ENCODE measurements at places on chromosomes 7 and 10. TPM values are rescaled to one million over a fixed set of nuclear protein-coding genes. Genes with fewer than 3 reads are reported as not detected.

The FRAT2 gene
- total RNA-seq: 12.4 TPM

The MGAM2 gene
- total RNA-seq: not detected

GRCh38 chr7:72028267-72028666 lies 383.9 kb downstream of the CALN1 start:
- DNase-seq: no peak

GRCh38 chr7:132141109-132141508 lies 435.2 kb downstream of the PLXNA4 start:
- no peak for DNase-seq

GRCh38 chr10:1255600-1256431 lies 199.6 kb downstream of the WDR37 start:
- DNase-seq: no peak

DNA sequence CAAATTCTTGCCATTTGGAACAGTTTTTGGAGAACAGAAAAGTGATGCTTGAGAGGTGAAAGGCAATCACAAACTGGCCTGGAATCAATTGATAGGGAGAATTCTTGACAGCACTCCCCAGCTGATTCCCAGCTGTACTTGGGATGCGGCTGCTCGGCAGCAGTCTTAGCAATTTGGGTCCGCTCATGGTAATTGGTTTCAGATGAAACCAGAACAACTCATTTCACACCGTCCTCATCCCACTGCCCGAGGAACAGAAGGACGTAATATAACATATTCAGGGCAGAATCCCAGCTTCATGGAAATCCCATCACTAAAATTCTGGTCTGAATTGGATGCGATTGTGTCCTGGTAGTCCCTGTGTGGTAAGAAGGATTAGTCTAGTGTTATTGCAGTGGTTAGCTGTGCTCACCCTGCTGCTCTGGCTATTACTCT lies 223.3 kb upstream of the FERD3L start:
- no peak for DNase-seq

The CPXM2 gene
- not detected for total RNA-seq

DNA sequence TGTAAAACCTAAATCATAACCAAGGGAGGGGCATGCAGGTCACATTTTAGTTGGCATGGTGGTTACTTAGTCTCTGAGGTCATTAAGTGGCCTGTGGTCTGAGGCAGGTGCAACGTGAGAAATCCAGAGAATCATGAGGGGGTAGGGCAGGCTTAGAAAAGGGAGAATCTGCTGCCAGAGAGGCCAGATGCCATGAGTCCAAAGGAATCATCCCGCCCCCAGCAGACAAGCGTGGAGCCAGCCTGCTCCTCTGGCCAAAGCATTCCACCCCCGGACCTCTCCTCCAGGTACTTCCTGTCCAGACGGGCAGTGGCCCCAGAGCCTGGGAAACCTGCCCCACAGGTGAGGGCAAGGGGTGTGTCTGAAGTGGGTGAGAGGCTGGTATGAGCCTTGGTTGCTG lies 196.4 kb upstream of the ZNF32 start:
- DNase-seq: no peak

DNA sequence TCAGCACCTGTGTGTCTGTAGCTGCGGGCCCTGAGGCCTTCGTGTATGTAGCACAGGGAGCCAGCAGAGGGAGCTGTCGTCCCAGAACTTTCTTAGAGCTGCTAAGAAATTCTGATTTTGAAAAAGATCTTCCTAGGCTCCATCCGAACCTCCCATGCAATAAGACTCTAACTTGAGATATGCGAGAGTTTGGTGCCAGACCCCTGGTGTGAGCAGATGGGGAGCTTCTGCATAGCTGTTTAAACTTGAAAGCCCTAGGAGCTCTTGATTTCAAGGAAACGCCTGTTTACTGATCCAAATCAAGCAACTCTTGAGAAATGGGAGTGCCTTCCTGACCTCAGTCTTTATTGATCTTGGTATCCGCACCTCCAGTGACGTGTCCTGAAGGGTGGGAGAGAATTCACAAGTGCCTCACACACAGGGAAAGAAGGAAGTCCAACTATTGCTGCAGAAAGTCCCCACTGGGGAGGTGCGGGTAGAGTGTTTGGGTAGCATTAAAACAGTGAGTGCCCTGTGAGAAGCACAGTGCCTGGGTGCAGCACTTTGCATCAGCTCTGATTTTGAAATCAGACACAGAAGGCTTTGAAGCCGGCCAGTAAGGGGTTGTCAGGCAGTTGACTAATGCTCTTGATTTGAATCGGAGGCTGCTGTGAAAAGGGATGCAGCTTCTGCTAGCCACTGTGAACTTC lies 66.4 kb upstream of the STRIP2 start:
- peak; percentile 74 for DNase-seq

The EIF4EBP2 gene
- 24.4 TPM for total RNA-seq

DNA sequence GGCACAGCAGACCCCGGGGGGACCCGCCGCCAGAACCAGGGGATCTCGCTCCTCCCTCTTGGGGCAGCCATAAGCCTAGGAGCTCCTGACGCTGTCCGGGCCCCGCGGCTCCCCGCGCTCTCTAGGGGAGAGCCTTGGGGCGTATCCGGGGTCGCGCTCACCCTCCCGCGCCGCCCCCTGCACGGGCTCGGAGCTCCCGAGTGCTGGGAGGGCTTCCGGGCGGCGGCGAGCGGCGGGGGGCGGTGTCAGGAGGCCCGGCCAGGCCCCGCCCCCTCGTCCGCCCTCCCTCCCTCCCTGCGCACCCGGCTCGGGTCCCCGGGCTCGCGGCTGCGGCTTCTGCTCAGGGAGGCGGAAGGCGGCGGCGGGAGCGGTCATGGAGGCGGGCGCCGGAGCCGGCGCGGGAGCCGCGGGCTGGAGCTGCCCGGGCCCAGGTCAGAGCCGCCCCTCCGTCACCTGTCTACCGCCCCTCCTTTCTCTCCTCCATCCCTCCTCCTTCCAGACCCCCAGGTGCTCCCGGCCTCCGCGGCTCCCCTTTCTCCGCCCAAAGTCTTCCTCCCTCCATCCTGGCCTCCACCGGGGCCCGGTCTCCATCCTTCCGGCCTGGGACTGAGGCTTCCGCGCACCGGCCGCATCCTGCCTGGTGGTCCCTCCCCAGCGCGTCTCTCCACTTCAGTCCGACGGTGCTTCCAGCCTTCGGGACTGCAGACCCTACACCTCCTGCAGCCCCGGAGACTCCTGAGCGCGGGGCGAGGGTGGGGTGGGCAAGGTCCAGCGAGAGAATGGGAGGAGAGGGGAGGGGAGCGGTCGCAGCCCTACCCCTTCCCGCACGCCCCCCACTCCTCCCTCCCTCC lies at the start of gene CCDC136:
Gene CCDC136 (plus strand): TSS at position 848 of the 851 bp plus-strand sequence. CDS start 444 bp downstream, outside the sequence.
- peak; percentile 53 for DNase-seq

The HOGA1 gene
- 1.4 TPM for total RNA-seq

- no peak for DNase-seq
These were observed 16.8 kb downstream of the IL2RA start for GRCh38 chr10:6045314-6045848.

DNA sequence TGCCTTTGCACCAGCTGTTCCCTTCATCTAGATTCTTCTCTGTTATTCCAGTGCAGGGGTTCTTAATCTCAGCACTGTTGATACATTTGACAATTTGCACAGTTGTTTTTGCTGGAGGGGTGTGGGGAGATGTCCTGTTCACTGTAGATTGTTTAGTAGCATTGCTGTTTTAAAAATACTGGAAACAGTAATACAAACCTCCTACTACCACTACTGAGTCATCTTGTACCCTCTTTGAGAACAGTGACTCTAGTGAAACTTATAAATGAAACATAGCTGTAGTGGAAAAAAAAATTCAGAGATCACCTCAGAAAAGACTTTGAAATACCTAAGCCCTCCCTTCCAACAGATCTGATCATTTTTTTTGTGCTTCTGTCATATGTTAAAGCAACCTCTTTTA lies 154.8 kb upstream of the TMEM196 start:
- DNase-seq: no peak

DNA sequence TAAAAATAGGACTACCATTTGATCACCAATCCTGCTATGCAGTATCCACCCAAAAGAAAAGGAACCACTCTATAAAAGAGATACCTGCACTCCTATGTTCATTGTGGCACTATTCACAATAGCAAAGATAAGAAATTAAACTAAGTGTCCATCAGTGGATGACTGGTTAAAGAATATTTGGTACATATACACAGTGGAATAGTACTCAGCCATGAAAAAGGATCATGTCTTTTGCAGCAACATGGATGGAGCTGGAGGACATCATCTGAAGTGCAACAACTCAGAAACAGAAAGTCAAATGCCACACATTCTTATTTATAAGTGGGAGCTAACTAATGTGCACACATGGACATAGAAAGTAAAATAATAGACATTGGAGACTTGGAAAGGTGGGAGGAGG lies 116.4 kb downstream of the PFKFB3 start:
- no peak for DNase-seq

DNA sequence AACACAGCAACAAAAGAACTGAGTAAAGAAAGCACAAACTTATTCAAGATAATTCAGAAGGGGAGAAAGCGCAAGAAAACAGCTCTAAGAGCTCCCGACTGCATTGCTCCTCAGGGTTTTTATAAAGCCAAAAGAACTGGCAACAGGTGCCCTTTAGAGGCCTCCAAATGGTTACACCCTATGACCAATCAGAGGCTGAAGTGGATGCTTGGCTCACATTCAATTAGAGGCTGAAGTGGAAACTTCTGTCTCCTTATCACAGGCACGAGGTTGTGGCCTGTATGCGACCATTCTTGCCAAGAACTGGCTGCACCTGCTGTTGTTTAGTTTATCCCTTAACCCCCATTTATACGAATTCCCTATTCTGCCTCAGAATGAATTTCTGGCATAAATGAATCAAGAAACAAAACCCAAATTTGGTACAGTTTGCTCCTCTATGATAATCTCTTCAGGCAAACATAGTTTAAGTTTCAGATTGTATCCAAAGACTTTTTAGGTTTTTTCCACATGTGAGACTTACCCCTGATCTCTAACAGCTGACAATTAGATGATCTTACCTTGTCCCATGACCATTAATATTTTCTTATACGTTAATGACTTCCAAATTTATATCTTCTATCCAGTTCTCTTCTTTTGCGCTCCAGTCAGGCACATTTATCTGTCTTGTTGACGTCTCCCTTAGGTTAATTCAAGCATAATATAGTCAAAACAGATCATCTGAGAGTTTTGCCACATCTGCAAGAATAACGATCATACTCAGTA lies 504.8 kb downstream of the NXPH1 start:
- no peak for DNase-seq

DNA sequence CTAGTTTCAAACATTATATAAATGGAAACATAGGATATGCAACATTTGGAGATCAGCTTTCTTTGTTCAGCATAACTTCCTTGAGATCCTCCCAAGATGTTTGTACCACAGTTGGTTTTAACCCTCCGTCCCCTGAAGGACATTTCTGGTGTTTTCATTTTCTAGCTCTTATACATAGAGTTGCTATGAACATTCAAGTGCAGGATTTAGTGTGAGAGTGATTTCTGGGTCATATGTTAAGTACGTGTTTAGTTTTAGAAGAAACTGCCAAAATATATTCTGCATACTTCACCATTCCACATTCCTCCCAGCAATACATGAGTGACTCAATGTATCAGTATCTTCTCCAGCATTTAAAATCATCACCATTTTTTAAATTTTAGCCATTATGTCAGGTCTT lies 588.7 kb upstream of the PFKP start:
- no peak for DNase-seq

The AGAP9 gene
- total RNA-seq: 3.6 TPM

Measured in NCI-H460 (cell line).